ENCODE measurements at places on chromosomes 11 and 22. TPM values are rescaled to one million over a fixed set of nuclear protein-coding genes. Genes with fewer than 3 reads are reported as not detected.
A peak's percentile ranks its signal among the peaks of the same experiment; 100 is the strongest.

- no peak for DNase-seq
Observed at GRCh38 chr11:128095466-128095981, 491.8 kb downstream of the ETS1 start.

GRCh38 chr22:33842006-33842354, 78.3 kb downstream of the LARGE1 start:
- DNase-seq, result no peak

DNA sequence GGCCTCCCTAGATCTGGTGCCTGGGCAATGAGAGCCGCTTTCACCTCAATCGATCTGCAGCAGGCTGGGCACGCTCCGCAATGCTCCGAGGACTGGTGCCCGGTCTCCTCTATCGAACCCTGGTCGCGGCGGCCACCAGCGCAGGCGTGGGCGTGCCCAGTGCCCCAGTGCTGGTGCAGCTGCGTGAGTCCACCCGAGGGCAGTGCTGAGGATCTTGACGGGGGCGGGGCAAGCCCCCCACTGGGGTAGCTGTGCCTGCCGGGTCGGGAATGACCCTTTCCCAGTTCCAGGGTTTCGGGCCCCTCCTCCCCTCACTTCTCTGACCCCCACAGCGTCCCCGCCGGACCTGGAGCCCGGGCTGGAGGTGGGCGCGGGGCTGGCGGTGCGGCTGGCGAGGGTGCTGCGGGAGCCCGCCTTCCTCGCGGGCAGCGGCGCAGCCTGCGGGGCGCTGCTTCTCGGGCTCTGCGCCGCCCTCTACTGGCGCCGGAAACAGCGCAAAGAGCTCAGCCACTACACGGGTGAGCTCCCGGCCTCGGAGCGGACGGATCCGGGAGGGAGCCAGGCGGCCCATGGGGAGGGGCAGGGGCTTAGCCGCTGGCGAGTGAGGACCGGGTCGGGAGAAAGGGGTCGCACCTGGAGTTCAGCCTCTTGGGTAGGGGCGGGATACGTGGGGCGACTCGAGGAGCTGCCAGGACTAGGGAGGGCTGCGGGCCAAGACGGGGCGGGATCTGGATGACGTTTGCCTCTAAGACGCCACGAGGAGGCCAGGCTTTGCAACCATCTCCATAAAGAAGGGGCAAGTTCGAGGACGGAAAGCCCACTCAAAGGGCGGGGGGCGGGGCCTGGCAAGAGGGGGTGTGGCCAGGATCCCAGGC, 10.9 kb downstream of the ROBO3 start:
- peak; percentile 80 for DNase-seq

DNA sequence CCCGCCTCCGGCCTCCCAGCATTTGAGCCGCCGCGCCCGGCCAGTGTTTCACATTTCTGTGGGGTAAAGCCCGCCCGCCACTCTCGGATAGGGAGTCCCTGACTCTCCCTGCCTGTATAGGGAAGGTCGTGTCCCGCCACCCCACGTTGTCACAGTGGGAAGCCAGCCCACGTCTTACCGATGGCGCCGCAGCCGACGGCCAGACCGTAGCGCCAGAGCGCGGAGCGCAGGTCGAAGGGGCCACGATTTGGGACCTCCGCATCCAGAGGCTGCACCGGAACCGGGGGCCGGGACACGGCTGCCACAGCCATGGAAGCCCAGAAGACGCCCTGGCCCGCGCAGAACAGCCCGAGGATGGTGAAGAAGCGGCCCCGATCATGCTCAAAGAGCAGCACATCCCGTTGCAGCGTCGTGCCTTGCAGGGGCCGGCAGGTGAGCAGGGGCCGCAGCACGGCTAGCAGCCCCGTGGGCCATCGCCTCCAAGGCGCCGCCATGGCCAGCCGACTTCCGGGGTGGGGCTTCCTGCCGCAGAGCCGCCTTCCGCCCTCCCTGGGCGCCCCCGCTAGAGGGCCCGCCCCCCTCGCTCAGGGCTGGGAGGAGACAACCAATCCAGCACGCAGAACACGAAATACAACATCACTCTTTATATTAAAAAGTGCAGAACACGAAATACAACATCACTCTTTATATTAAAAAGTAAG, at the start of gene TMEM223:
Gene TMEM223, minus strand, starts transcription at position 506 of the 701 bp plus-strand sequence. Its CDS starts 12 bp downstream, at position 494.
- peak; percentile 77 for DNase-seq

DNA sequence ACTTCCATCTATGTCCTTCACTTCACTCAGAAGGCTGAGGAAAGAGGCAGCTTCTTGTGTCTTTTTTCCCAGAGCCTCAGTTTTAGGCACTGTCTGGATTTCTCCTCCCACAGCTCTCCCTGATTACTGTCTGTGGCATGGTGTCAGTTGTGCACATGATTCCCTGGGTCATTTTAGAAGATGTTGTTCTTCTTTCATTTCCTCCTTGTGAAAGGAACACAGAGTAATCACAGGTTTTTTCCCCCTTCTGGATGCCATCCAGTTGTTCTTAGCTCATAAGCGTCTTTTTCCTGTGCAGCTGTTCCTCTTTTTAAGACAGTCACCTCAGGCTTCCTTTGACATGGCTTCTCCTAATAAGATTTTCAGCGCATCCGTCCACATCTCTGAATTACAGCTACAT, 212.2 kb downstream of the FAM181B start:
- DNase-seq, result no peak

DNA sequence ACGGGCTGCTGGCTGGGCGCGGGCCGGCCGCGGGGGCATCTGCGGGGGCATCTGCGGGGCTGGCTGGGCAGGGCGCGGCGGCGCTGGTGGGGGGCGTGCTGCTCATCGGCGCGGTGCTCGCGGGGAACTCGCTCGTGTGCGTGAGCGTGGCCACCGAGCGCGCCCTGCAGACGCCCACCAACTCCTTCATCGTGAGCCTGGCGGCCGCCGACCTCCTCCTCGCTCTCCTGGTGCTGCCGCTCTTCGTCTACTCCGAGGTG, 194 bp downstream of the DRD4 start:
- no peak for DNase-seq

GRCh38 chr22:47564651-47565434, 802.4 kb downstream of the TBC1D22A start:
- DNase-seq, result no peak

The POU2AF1 gene
- 1.2 TPM for polyA plus RNA-seq

The HEPN1 gene
- polyA plus RNA-seq, result 0.71 TPM

The MYOD1 gene
- polyA plus RNA-seq, result not detected

The SYT12 gene
- 0.14 TPM for polyA plus RNA-seq

Measured in left renal cortex interstitium (tissue), 4 donors.